ENCODE measurements at places on chromosomes 6 and 20.
A peak's percentile ranks its signal among the peaks of the same experiment; 100 is the strongest.

DNA sequence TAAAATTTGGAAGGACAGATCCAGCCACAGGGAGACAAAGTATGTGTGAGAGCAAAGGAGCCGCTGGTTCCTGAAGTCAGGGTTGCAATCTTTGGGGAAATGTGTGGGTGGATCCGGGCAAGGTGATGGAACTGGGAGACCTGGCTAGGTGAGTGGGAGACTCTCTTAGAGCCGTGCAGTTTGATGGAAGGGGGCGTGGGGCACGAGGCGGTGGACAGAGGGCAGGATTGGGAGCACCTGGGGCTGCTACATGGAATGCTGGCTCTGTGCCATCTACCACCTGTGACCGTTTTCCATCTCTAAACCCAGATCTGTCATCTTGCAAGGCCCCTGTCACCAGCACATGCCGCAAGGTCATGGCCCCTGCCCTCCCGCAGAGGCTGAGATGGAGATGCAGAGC, 268.4 kb downstream of the SMOC2 start:
- DNase-seq: no peak

GRCh38 chr20:63740070-63740626, 572 bp downstream of the SLC2A4RG start:
- DNase-seq: no peak

- DNase-seq: no peak
Measured at GRCh38 chr6:116507324-116507723, 4.1 kb upstream of the CALHM5 start.

DNA sequence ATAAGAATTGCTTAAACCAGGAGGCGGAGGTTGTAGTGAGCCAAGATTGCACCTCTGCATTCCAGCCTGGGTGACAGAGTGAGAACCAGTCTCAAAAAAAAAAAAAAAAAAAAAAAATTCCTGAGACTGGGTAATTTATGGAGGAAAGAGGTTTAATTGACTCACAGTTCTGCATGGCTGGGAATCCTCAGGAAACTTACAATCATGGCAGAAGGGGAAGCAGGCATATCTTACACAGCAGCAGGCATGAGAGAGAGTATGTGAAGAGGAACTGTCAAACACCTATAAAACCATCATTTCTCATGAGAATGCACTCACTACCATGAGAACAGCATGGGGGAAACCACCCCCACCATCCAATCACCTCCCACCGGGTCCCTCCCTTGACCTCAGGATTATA, 1.8 kb upstream of the FKBP1A start:
- DNase-seq: no peak

DNA sequence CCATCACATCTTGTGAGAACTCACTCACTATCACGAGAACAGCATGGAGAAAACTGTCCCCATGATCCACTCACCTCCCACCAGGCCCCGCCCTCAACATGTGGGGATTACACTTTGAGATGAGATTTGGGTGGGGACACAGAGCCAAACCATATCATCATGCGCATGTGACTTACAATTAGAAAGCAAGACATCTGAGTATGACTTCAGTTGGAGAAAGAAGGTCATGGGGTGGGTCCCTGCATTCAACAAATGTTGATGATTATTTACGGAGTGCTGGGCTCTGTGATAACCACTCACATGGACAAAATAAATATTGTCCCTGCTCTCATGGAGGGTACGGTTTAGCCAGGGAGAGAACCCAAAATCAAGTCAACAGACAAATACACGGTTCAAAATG, 37.9 kb downstream of the VSTM2L start:
- no peak for DNase-seq

DNA sequence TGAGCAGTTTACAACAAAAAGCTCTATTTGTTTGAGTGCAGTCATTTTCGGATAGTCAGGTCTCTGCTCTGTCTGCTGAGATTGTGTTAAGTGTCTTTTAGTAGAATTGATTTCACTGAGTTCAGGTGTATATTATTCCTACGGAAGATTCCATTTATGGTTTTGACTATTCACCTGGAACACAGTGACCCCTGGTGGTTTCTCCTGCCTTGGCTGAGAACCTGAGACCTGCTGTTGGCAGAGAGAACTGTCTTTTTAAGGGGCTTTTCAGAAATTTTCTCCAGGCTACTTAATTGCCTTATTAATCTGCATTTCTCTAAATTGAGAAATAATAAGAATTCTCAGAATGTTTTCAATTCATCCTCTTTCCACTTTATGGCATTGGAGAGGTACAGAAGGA, 508.0 kb downstream of the TBC1D32 start:
- DNase-seq: peak; percentile 65

GRCh38 chr6:170575250-170575649, 9.2 kb downstream of the PDCD2 start:
- no peak for DNase-seq

- DNase-seq: no peak
Measured at GRCh38 chr6:118298476-118299427, 249.3 kb upstream of the PLN start.

DNA sequence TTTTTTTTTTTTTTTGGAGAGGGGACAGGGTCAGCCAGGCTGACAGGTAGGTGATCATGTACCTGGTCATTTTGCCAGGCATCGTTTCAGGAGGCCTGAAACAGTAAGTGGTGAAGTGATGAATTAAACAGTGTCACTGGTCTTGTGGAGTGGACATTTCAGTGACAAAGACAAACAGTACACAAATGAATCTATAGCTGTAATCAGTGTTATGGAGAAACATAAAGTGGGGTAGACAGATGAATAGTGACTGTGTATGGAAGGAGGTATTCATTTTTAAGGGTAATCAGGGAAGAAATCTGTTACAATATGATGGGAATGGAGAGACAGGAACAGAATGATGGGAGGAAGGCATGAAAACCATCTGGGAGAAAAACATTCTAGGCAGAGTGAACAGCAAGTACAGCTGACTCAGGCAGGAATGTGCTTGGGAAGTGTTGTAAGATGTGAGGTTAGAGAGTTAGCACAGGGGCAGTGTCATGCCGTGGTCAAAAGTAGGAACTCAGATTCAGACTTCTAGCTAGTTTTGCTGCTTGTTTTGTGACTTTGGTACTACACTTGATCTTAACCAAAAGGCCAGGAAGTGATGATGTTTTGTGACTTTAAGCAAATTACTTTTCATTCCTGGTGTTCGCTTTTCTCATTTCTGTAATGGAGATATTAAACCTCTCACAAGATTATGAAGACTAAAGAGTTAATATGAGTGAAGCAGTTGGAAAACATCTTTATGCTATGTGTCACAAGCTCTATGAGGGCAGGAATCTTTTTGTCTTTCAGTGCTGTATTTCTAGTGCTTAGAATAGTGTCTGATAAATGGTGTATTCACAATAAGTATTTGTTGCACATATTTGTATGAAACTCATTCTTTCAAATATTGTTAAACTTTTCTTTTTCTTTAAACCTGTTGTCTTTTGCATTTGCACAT, 43.4 kb downstream of the QKI start:
- no peak for DNase-seq

- DNase-seq: no peak
Measured at GRCh38 chr6:149834513-149835481, 29.4 kb downstream of the LRP11 start.

DNA sequence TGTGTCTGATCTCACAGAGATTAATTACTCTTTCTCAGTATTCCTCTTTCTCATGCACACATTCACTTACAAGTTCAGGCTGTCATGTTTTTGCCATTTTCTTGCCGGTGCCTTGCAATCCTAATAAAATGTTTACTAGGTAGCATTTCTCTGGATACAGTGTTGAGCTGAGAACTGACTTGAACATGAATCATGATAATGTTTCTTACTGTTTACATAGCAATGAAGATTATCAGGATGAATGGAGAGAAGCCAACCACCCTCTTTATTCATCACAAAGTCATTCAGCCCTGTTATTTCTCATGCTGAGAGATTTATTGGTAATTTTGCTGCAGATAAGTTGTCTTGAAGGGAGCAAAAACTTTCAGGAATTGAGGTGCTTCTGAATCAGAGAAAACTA, 185.5 kb upstream of the ECI2 start:
- DNase-seq: peak; percentile 13

DNA sequence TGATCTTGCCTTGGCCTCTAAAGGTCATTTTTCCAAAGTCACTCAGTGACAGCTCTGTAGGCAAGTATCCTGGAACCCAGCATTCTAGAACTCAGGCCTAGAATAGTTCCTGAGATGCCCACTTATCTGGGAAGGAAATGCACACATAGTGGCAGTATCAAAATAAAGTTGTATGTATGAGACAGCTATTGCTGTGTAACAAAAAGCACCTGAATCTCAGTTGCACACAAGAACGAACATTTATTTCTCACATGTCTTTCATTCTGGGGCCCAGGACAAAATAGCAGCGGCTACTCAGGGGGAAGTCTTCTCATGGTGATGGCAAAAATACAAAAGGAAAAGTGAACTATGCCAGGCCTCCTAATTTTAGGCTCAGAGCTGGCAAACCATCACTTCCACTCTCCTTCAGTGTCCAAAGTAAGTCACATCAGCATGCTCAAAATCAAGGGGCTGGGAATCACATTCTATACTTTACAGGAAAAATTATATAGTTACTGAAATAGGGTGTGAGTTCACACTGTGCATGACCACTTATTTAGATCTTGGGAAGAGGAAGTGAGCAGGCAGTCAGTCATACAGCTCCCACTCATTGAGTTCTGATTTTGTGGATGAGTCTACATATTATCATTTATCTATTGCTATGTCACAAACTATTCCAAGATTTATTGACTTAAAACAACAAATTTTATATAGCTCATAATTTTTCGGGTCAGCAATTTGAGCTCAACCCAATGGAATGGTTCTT, 133.7 kb upstream of the RIN2 start:
- no peak for DNase-seq

GRCh38 chr6:170221753-170222400, 69.0 kb downstream of the DLL1 start:
- DNase-seq: no peak

DNA sequence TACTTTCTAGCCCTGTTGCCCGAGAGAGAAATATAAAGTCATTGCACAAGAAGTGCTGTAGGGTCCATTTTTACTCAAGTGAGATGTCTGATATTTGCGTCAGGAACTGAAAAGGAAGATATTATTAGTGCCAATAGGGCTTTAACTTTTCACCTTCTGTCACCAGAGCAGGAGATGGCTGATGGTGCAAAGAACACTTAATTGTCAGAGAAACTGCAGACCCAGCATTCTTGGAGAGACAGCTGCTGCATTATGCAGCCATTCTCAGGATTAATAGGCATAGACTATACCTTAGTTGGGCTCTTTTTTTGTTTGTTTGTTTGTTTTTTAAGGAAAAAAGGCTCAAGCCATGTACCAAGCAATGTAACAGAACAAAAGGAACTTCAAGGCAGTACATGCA, 179.4 kb downstream of the RPS12 start:
- no peak for DNase-seq

DNA sequence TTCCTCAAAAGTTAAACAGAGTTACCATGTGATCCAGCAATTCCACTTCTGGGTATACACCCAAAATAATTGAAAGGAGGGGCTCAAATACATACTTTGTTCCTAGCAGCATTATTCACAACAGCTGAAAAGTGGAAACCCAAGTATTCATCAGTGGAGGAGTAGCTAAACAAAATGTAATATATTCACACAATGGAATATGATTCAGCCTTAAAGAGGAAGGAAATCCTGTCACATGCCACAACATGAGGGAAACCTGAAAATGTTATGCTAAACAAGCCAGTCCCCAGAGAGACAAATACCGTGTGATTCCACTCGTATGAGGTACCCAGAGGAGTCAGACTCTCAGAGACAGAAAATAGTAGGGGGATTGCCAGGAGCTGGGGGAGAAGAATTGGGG, 44.5 kb downstream of the PXDC1 start:
- DNase-seq: no peak

DNA sequence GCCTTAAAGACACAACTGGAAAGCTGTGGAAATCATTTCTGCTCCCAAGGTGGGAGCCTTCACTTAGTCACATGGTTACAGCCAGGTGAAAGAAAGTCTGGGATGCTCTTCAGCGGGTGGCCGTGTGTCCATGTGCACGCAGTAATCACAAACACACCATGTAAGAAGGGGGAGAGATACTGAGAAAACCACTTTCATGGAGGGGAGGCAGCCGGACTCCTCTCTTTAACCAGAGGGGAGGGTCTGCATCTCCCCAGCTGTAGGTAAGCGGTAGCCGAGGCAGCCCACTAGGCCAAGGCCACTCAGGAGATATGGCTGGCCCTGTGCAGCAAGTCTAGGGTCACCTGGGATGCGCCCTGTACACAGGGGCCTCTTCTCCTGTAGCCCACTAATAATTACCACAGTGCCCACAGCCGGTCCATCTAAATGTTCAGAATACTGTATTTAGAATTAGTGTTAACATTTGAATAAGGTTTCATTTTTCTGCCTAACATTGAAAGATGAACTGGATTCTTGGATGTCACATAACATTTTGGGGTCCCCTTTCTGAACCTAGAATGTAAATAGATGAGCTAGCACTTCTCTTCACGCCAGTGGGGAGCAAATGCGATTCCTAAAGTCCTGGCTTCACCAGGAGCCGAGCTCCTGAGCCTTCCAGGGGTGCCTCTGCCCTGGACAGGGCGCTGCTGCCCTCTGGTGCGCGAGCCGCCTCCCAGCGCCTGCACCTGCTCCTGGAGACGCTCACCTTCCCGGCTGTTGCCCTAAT, 15.9 kb downstream of the GPR31 start:
- DNase-seq: peak; percentile 36

- DNase-seq: no peak
Measured at GRCh38 chr6:42429042-42429585, 22.6 kb downstream of the TRERF1 start.

GRCh38 chr20:47753576-47754387, 31.5 kb downstream of the SULF2 start:
- DNase-seq: no peak

- DNase-seq: no peak
Measured at GRCh38 chr20:4483486-4483885, 238.2 kb upstream of the PRND start.

DNA sequence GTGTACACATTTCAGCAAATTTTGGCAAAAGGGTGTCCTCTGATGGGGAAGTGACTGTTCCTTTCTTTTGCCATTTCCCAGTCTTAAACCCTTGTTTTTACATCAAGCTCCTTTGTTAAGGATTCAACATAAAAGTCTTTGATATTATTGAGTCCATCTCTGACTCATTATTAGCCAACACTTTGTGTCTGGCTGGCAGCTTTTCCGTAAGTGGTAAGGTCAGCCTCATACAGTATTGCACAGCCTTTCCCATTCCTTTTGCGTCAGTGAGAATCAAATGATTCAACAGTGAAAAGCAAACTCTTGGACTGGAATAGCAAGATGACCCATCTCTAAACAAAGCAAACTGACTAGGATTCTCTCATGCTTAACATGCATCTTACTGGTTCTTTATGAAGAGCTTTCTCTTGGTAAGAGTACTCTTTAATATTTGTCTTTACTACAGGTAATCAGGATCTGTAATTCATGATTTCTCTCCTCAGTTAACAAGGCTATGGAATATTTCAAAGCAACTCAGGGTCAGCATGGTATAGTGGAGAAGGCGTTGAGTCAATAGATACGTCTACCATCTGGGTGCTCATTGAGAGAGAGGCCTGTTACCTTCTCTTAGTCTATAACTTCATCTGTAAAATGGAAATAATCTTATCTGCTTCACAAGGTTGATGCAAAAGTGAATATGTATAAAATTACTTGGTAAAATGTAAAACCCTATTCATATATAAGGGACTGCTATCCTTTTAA, 183.6 kb downstream of the PRL start:
- DNase-seq: no peak

GRCh38 chr6:149213829-149214228, 103.7 kb upstream of the TAB2 start:
- no peak for DNase-seq

GRCh38 chr6:71262914-71263313, 25.7 kb upstream of the OGFRL1 start:
- no peak for DNase-seq

GRCh38 chr20:30484009-30484748, 773.3 kb upstream of the DEFB115 start:
- DNase-seq: no peak

GRCh38 chr20:20440481-20440880, 72.6 kb downstream of the INSM1 start:
- DNase-seq: peak; percentile 42
